Neuronal stem cell (in vitro differentiated cells): ENCODE measurements at places on chromosomes 5 and 9.

DNA sequence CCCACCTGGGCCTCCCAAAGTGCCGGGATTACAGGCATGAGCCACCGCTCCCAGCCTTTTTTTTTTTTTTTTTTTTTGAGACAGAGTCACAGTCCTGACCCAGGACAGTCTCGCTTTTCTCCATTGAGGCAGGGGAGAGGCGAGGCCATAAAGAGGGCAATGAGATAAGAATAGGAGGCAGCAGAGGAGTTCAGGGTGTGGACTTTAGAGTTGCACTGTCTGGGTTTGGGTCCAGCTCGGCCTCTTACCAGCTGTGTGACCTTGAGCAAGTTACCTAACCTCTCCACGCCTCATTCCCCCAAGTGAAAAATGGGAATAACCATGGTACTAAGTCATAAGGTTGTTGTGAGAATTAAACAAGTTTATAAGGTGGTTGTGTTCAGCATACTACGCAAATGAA lies 24.6 kb upstream of the ANKH start:
- DNase-seq = no peak

DNA sequence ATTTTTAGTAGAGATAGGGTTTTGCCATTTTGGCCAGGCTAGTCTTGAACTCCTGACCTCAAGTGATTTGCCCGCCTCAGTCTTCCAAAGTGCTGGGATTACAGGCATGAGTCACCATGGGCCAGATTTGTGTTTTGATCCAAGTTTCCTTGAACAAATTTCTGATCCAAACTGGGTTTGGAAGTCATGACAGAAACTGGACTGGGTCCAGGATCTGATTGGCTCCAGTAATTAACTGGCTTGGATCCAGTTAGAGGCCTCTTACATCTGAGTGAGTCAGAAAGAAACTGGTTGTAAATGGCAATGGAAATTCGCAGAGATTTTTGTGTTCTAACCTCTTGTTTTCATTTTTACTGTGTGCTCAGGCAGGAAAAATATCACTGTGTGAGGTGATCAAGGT lies 141.6 kb downstream of the SLC25A46 start:
- DNase-seq = no peak

DNA sequence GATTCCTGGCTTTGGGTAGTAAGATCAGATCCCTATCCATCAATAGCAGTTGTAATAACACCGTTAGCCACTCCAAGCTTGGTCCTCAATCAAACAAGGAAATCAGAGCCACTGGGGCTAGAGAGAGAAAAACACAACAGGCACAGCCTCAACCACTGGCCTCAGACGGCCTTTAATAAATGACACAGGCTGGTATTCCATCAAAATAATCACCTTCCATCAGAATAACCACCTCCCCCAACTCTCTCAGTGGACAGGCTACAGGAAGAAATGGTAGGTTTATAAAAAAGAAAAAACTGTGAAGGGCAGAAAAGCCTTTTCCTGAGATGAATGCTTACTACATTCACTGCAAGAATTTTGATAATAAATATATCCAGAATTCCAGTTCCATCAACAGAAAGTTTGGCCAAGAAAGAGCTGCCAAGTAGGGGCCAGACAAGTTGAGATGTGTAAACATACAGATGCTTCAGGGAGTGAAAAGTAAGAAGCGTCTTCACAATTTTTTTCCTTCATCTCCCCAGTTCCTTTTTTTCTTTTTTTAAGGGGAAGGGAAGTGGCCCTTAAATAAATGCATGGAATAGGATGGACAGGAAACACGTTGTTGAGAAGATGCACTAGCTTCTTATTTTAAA lies 5.5 kb downstream of the FOXD1 start:
- DNase-seq = no peak

- no peak for DNase-seq
Measured at GRCh38 chr5:150674341-150674821, 13.3 kb downstream of the MYOZ3 start.

- DNase-seq = no peak
Measured at GRCh38 chr5:79093762-79094161, 17.8 kb upstream of the BHMT start.

DNA sequence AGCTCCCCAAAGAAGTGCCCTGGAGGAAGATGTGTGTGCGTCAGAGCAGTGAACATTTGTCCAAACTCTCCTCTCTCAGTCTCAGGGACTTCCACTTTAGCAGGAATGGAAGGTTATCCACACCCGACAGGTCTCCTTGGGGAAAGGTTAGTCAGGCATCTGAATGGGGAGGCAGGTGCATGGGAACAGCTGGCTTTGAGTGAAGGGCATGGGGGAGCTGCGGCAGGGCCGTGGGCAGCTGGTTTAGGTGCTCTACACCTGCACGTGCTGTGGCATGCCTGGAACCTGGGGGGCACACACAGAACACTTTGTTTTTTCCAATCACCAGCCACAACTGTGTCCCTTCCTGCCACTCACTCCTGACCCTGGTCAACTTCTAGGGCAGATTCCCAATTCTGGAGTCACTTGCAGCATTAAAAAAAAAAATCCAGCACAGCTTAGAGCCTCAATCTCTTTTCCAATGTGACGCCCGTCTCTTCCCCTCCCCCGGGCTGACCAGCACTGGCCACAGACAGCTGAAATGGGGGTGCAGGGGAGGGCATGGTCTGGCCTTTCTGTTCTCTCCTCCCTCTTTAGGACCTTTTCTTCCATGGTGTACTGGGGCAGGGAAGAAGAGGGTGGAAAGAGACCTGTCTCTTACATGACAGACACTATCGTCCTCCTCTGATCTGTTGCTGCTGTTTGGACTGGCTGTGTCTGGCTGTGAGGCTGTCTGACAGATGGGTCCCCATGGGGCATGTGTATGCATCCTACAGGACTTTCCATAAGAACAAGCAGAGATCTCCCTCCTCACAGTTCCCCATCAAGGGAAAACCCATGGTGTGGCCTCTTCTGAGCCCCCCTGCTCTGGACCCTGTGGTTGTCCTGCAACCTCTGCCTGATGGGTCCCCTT lies 9.5 kb upstream of the IL3 start:
- no peak for DNase-seq

DNA sequence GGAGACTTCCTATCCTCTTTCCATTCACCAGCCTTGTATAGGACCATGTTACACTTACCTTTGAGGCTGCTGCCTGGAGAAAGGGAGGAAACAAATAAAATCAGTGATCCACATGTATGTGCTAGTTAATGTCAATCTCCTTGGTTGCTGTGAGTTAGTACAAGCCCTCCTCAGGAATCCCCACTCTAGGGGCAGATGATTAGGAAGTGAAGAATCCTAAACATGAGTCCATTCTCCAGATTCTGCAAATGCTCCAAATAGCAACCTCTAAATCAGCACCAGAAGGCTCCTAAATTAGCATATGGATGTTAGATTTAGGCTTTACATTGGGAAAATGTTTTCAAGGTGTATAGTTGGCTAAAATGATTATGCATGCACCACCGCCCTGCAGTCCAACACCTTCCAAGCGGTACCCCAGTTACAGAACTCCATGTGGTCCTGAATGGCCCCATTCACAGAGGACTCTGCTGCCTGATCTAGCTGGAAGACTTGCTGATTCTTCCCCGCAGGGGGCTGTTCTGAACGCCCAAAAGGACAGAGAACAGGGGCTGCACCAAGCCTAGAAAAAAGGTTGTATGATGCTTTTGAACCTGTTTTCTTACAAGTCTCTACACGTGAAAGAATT lies 123.2 kb downstream of the TLE1 start:
- no peak for DNase-seq

- no peak for DNase-seq
Measured at GRCh38 chr5:132480042-132480441, 10.5 kb downstream of the IRF1 start.

- no peak for DNase-seq
Measured at GRCh38 chr9:124602204-124602603, 95.0 kb upstream of the NR5A1 start.

- DNase-seq = no peak
Measured at GRCh38 chr9:134206311-134207300, 42.2 kb upstream of the RNU6ATAC start.

DNA sequence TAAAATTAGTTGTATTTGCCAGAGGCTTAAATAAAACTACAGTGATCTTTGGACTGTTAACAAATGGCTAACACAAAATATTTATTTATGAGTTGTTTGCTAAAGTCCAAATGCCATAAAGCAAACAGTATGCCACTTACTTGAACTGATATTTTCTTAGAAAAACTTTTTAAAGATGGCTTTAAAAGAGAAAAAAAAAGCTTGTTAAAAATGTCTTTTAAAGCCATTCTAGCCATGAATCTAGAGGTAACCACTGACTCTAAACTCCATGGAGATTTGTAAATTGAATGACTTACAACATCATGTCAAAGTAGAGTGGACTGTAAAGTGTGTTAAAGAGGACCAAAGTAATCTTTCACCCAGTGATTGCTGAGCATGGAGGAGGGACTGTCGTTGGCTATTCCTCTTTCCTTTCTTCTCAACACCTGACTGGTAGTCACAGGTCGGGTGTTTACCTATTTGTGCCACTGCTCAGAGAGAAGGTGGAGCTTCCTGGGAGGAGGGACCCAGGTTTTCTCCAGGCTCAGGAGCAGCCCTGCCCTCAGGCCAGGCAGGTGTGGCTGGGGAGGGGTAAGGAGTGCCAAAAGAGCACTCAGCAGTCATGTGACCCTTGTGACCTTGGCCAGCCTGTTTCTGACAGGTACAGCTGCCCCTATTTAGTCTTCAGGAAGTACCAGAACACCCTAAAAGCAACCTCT lies 69.1 kb upstream of the TJP2 start:
- no peak for DNase-seq
